ENCODE measurements at places on chromosomes 5 and 9. TPM values are rescaled to one million over a fixed set of nuclear protein-coding genes. Genes with fewer than 3 reads are reported as not detected.

The MLANA gene
- total RNA-seq: not detected

The RXRA gene
- 9.4 TPM for total RNA-seq

The PCDHGA3 gene
- 0.15 TPM for total RNA-seq

The RANBP3L gene
- total RNA-seq: not detected

The C1QTNF2 gene
- total RNA-seq: not detected

The RICTOR gene
- 96.1 TPM for total RNA-seq

The DNAJC21 gene
- total RNA-seq: 28.3 TPM
